ENCODE measurements at places on chromosomes 5 and 9.
A peak's percentile ranks its signal among the peaks of the same experiment; 100 is the strongest.

DNA sequence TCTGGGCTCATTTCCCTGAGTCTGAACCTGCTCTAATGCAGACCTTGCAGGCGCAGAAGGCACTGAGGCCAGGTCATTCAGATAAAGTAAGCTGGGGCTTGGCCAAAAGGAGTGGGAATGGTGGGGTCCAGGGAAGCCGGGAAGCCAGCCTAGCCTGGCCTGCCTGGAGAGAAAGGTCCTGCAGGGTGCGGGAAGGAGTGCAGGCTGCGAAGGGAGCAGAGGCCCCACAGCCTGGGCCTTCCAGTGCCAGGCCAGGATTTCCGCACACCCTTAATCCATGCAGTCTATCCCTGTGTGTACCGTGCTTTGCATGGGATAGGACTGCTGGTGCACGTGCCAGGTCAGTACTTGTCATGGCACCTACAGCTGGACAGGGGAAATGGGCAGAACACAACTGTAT, 3.6 kb upstream of the STING1 start:
- no peak for DNase-seq

DNA sequence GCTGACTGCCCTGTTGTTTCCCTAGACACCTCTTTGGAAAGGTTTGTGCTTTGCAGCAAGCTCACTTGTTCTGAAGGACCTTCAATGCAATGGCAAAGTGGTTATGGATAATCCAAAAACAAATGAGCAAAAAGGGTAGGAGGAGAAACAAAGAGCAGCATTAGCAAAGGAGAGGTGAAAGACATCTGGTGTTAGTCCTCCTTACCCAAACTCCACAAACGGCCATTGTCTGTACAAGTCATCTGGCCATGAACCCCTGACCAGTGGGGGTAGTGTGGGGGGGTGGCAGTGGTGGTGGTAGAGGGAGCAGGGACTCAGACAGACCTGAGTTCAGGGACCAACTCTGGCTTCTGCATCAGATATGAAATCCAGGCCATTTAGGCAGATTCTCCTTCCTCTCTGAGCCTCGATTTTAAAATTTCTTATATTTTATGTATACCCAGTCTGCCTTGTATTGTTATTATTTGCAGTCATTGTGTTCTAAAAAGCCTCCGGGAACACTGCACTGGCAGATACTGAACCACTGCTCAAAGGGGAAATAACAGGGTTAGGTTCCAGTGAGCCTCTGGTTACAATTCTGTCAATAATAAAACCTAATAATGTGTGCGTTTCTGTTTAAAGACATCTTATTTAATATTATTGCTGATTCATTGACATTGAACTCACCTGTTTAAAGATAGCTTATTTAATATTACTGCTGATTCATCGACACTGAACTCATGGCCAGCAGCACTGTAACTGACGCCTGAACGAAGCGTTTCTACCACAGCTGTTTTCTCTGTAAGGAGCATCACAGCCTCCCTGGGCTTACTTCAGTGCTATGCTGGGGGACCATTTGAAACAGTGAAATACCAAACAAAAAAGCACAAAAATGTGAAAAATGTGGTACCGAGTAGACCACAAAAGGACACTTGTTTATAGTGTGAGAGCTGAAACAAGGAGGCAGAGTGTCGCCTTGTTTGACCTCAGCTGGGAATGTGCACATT, 156.0 kb downstream of the SEC61B start:
- DNase-seq = no peak

GRCh38 chr9:16821344-16821743, 49.1 kb downstream of the BNC2 start:
- DNase-seq = no peak

DNA sequence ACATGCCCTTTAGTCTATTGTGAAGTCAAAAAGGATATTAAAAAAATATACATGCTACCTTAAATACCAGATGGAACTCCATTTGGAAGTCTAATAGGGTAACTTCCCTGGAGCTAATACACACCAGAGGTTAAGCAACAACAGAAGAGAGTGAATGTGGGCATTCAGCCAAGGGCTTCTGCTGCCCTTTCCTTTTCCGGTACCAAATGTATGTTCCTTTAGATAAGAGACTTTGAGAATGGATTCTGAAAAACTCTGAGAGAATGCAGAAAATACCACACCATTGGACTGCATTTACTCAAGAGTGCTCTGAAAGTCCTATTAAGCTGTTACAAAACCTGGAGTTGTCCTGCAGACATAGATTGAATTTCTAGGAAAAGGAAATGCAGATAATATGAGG, 23.8 kb upstream of the TRPM3 start:
- DNase-seq = no peak

- DNase-seq = no peak
Observed at GRCh38 chr9:91392435-91392834, 30.7 kb upstream of the AUH start.

DNA sequence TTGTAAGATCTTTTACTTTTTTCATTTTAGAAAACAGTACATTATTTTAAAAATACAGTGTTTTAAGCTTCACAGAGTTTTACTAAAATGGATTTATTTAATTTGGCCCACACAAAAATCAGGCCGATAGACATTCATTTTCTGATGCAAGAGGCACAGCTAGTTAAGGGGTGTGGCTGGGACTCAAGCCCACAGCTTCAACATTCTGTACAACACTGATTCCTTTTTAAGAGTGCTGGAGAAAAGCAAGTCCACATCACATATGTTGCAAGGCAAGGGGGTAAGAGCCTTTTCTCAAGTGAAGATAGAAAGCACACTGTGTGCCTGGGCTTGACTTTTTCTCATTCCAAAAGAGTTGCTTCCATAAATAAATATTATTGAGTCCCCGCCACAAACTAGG, 195.9 kb downstream of the RFK start:
- no peak for DNase-seq

DNA sequence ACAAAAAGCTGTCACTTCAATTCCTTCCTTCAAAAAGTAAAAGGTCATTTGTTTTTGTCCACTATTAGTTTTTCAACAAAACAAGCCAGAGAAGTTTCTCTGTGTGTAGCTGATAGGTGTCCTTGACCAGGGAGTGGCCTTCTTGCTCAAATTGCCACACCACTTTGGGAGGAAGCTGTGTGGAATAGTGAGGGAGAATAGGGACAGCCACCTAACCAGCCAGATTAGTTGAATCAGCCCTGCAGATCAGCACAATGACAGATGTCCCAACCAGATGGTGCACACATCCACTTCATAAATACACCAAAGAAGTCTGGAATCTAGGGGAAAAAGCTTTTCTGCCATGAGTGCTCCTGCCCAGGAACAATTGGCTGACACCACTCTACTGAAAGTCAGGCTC, 37.2 kb downstream of the NREP start:
- no peak for DNase-seq

GRCh38 chr9:116686693-116687073, 422 bp upstream of the TRIM32 start:
- DNase-seq = no peak

GRCh38 chr5:77391240-77391765, 100.8 kb downstream of the WDR41 start:
- DNase-seq = no peak

DNA sequence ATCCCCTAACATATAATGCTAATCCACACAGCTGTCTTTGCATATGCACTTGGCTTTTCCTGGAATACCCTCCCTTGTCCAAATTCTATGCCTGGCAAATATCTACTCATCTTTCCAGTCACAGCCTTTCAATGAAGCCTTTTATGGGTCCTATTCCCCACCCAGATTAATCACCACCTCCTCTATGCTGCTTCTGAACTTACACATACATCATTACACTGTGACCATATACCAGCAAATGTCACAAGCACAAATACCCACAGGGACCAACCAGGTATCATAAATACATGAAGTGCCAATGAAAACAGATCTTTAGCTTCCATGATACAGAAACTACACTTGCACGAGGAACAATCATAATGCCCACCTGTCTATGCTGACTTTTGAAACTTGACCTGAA, 22.3 kb downstream of the LPAR1 start:
- DNase-seq = no peak

DNA sequence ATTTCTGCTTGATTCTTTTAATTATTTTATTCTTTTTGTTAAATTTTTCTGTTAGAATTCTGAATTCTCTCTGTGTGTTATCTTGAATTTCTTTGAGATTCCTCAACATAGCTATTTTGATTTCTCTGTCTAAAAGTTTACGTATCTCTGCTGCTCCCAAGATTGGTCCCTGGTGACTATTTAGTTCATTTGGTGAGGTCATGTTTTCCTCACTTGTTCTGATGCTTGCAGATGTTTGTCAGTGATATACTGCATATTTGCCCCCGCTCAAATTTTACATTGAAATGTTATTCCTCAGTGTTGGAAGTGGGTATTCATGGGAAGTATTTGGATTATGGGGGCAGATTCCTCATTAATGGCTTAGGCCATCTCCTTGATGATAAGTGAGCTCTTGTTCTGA, 105.3 kb downstream of the PRDM9 start:
- no peak for DNase-seq

DNA sequence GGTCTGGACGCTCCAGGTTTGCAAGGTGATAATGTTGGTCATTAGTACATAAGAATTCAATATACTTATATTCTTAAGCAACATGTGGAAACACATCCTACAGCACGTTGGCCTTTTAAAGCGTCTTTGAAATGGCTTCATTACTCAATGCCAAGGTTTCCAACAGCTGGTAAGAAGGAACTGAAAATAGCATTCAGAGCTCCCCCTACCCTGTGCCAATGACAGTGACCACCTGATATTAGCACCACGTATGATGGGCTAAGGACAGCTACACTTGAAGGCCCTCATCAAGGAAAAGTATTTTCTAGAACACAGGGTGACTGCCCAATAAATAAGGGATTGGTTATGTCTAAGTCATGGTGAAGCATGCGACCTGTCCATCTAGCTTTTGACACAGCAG, 9.9 kb downstream of the ZNF622 start:
- DNase-seq = no peak

DNA sequence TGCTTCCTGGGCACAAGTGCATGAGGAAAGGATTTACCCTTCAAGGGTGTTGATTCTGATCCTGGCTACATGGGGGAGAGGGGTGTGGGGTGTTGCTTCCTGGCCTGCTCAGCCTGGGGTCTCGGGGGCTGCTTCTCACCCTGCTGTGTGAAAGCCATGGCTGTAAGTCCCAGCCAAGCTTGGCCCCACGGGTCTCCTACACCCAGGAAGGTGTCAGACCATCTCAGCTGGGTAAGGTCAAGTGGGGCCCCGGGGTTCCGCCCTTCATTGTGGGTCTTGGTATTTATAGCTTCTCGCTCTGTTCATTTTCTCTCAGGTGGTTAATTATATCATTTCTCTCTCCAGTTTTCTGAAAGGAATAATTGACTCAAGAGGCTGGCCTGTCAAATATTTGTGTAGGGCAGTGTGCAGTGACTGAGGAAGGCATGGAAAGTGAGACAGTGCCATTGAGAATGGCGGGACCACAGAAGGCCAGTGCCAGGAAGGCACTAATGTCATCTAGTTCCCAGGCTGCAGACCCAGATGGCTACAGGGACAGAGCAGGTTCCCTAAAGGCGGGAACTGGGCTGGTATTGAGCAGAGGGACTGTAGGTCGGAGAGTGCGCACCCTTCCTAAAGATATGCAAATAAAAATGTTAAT, 126.0 kb downstream of the FOXD1 start:
- DNase-seq = peak; percentile 83

DNA sequence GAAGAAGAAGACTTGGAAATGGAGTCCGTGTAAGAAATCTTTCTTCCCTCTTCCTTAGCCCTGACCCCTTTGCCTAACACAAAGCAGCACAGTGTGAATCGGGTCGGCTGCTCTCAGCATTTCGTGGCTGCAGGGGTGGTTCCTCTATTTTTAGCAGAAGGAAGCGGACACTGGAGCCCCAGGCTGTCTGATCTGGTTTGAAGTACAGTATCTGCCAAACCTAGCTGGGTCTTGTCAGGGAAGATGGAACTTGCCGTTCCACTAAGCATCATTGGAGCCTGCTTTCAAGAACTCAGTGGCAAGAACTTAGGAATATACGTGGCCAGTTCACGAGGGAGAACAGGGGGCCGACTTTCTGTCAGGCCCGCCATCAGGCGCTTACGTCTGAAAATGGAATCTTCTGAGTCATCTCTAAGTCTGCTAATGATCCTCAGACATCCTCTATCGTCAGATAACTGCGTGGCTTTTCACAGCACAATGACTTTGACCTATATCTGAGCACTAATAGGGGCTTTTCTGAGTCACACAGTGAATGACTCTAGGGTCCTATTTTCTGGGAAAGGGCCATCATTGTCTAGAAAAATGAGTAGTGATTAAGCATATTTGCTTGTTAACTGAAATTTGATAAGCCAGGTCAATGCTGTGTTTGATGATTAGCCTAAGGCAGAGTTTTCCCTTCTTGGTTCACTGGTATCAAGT, 43.3 kb upstream of the NCS1 start:
- no peak for DNase-seq

DNA sequence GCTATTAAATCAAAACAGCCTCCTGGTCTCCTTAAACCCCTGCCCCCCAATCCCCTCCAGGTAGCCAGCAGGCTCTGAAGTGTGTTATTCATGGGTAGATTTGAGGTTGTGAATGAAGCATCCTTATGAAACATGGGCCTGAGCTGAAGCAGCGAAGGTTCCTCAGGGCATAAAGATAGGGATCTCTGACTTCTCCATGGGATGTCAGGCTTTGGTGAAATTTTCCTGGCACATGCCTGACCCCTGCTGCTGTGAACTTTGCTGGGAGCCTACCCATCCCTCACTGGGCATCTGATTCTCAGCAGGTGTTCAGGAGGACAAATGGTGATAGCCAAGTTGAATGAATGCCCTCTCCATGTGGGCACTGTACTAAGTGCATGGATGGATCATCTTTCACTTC, 250.3 kb downstream of the ASTN2 start:
- DNase-seq = no peak

DNA sequence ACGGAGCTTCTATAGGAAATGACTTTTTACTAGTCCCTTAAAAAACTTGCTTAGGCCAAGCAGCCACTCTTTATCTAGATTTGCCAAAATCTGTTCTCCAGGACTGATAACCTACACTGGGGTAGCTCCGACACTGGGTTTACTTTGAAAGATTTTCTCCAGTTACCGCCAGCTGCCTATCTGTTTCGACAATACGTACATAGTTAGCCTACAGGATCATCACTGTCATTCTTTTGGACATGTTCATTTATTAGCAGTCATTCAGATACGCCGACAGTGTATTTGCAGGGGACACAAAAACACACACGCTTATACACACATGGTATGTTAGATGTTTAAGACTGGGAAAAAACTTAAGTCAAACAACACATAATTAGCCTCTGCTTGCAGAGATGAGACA, 225.7 kb downstream of the DCP2 start:
- DNase-seq = no peak

GRCh38 chr9:37514999-37515398, 29.3 kb downstream of the POLR1E start:
- DNase-seq = no peak

DNA sequence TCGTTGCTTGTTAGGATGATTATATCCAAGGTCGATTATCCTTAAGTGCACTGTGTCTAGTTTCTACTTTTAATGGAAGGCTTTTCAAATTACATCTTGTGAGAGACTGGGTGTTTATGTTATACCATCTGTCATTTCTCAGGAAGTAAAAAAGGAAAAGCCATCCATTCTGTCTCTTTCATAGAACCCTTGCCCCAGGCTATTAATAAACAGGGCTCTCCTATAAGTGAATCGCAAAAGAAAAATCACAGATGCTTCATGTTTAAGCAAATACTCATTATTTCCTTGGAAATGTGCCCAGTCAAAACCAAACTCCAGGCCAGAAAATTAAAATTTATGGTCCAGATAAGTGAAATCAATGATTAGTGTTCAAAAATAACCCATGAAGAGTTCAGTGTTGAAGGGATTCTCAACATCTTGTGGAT, 58.1 kb downstream of the STARD4 start:
- DNase-seq = peak; percentile 85

All from NCI-H748 treated with DMSO at 0.1 percent for 48 hours (cell line).